GM23248 (cell line): ENCODE measurements at places on chromosomes 2 and 18. TPM values are rescaled to one million over a fixed set of nuclear protein-coding genes. Genes with fewer than 3 reads are reported as not detected.

DNA sequence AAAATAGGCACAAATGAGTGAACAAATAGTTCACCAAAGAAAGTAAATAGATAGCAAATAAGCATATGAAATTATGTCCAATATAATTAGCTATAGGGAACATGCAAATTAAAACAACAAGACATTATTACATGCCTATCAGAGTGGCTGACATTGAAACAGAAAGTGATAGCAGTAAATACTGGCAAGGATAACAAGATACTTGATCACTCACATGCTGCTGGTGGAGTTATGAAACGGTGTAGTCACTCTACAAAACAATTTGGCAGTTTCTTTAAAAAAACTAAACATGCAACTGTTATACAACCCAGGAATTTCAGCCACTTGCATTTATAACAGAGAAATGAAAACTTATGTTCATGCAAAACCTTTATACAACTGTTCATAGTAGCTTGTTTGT, 439.2 kb upstream of the ACVR2A start:
- DNase-seq, result peak; percentile 8
- H3K27ac ChIP-seq, result no peak overlapping the region
- no peak overlapping the region for H3K4me3 ChIP-seq
- no peaks in the 10 kb centered on the region for H3K27me3 ChIP-seq
- H3K36me3 ChIP-seq, result no peaks in the 10 kb centered on the region
- H3K4me1 ChIP-seq, result no peaks in the 10 kb centered on the region

GRCh38 chr2:105952131-105952530, 207.4 kb downstream of the NCK2 start:
- no peak for DNase-seq
- peaks cover 16% of the 10 kb centered on the region; the same call in 1 of the 2 replicates for H3K27me3 ChIP-seq
- H3K4me3 ChIP-seq, result no peak overlapping the region
- H3K4me1 ChIP-seq, result no peaks in the 10 kb centered on the region
- no peak overlapping the region for H3K27ac ChIP-seq
- H3K36me3 ChIP-seq, result no peaks in the 10 kb centered on the region

- H3K4me3 ChIP-seq, result no peak overlapping the region
- 0 out of 2 replicates have a peak overlapping the region, but pooled peaks have one; percentile 10 for H3K27ac ChIP-seq
- peaks cover 32% of the 10 kb centered on the region for H3K4me1 ChIP-seq
- peak; percentile 49 for DNase-seq
- H3K36me3 ChIP-seq, result no peaks in the 10 kb centered on the region
Measured at GRCh38 chr2:144362401-144362800, 157.5 kb downstream of the ZEB2 start.

DNA sequence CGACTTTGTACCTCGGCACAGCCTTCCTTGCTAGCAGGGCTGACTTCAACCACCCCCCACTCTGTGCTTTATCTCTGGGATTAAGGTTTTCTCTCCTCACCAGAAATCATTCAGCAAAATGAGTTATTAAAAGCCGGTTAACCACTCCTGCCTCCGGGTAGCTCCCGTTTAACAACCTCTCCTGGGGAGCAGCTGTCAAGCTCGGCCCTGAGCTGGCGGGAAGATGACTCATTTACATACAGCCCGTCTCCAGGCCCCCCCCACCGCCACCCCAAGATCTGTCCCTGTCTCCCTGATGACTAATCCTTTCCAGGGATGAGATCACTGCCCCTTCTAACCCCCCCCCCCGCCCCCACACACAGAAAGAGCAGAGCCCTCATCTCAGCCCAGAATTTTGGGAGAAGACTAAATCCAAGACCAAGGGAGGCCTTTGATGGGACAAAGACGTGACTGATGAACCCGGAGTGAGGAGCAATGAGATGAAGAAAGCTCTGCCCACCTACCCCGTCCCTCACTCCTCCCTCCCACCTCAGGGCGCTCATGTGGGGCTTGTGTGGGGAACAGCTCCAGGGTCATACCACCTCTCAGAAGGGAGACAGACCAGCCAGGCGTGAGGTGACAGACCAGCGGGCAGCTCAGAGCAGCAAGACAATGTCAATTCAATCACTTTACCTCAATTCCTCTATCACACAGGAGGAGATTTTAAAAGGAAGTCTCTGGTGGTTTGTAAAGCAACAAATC, 131.4 kb downstream of the MSH2 start:
- H3K4me3 ChIP-seq, result no peak overlapping the region
- H3K27me3 ChIP-seq, result no peaks in the 10 kb centered on the region
- no peak overlapping the region for H3K27ac ChIP-seq
- peak; percentile 93 for DNase-seq
- H3K36me3 ChIP-seq, result no peaks in the 10 kb centered on the region

DNA sequence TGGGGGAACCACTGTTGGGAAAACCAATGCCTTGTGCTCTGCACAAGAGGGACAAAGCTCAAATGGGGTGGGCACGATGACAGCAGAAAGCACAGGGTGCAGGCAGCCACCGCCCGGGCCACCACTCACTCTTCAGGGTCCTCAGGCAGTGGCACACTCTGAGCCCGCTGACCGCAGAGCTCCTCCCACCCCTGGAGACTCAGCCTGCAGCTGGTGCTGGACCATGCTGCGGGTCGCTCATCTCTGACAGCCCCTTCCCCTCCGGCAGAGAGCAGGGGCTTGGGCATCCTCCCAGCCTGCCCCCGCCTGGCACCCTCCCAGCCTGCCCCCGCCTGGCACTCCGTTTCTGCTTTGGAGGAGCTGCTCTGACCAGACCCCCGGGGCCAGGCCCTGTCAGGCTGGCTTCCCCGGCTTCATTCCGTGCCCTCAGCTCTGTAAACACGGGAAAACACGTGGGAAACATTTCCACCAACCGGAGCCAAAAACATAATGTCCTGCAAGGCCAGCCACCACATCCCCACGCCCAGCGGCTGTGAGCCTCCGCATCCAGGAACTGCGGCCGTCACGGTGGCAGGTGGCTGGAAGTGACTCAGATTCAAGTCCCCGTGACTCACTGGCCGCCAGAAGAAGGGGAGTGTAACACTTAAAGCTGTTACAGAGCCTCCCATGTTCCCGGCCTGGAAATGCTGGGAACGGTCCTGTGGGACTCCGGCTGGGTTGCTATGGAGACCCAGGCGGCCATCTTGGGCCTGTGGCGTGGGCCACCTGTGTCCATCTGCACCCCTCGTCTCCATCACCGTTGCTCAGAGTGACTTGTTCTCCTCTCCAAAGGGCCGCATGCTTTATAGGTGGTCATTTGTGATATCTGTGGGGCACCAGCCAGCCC, 6.8 kb upstream of the SNED1 start:
- peak; percentile 98 for DNase-seq
- no peaks in the 10 kb centered on the region for H3K36me3 ChIP-seq
- H3K27me3 ChIP-seq, result no peaks in the 10 kb centered on the region
- H3K27ac ChIP-seq, result peak overlapping the region; percentile 26; the same call in 1 of the 2 replicates
- peaks cover 16% of the 10 kb centered on the region for H3K4me1 ChIP-seq
- H3K4me3 ChIP-seq, result peak overlapping the region; percentile 27; the same call in 1 of the 2 replicates

Gene GNAL
- total RNA-seq, result 0.25 and 3.0 TPM in 2 replicates

DNA sequence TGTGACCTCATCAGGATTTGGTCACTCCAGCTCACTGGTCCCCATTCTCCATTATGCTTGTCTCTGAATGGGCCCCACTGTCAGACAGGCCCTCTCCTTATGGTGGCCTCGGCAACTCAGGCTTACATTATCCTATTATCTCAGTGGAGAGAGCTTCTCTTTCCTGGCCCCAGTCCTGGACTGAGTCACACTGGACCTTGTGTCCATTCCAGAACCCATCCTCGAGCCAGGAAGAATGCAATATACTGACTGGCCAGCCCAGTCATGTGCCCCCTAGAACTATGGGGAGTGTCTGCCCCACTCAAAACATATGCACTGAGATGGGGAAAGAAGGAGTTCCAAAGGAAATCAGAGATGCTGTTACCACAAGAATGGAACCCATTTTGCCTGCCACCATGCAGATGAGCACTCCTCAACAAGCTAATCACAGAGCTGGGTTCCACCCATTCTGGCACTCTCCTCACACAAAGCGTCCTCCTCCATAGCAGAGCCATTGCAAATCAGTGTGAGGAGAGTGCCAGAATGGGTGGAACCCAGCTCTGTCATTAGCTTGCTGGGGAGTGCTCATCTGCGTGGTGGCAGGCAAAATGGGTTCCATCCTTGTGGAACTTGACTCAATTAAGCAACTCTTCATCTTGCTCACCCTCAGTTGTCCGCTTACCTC, 71.9 kb downstream of the CHRNA1 start:
- no peaks in the 10 kb centered on the region; the same call in 1 of the 2 replicates for H3K27me3 ChIP-seq
- no peak overlapping the region for H3K4me3 ChIP-seq
- H3K4me1 ChIP-seq, result peaks cover 3% of the 10 kb centered on the region; the same call in 1 of the 2 replicates
- H3K36me3 ChIP-seq, result no peaks in the 10 kb centered on the region

Gene DLX2
- 2.8 and 4.7 TPM in 2 replicates for total RNA-seq

DNA sequence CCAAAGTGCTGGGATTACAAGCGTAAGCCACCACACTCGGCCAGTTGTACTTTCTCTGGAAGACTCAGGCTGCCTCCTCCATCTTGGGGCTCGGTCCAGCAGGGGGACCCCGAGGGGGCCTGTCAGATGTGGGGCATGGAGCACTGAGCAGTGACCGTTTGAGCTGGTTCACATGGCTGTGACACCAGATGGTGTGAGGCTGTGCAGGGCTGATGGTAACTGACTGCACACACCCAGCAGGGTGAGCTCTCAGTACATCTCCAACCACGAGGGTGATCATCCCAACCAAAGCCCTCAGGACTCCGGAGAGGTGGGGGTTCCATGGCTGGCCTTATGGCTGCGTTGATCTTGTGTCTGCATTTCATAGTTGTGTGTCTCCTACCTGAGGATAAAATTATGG, 63.4 kb downstream of the FAM168B start:
- H3K36me3 ChIP-seq, result no peaks in the 10 kb centered on the region
- H3K27me3 ChIP-seq, result no peaks in the 10 kb centered on the region
- no peak overlapping the region for H3K4me3 ChIP-seq
- H3K4me1 ChIP-seq, result peaks cover 4% of the 10 kb centered on the region; the same call in 1 of the 2 replicates

Gene PLGLB1
- total RNA-seq, result 0.22 and 0.38 TPM in 2 replicates

DNA sequence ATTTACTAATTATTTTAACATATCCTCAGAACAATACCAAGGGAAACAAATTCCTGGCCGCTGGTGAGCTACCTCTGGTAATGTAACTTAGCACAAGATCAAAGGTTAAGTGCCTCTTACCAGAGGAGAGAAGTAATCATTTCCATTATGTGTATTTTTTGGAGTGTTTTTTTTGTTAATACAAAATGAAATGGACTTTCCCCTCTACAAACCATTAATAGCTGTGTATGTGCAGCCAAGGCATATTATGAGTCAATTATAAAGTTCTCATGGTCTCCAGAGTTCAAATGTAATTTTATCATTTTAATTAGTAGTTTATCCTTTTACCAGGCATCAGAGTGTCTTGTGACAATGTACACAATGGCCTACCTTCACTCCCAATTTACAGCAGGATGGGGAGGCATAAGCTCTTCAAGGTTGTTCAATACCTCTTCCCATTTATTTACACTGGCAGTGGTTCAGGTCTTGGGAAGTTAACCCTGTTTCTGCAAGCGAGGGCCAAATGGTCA, 242.2 kb downstream of the TGIF1 start:
- DNase-seq, result no peak
- no peaks in the 10 kb centered on the region for H3K36me3 ChIP-seq
- H3K4me1 ChIP-seq, result peaks cover 24% of the 10 kb centered on the region
- no peak overlapping the region for H3K27ac ChIP-seq
- H3K4me3 ChIP-seq, result no peak overlapping the region

GRCh38 chr2:118040891-118041290, 27.0 kb upstream of the CCDC93 start:
- no peak for DNase-seq
- H3K4me3 ChIP-seq, result no peak overlapping the region
- H3K36me3 ChIP-seq, result no peaks in the 10 kb centered on the region
- peaks cover 34% of the 10 kb centered on the region for H3K27me3 ChIP-seq
- no peak overlapping the region for H3K27ac ChIP-seq
